Activated CD4-positive, alpha-beta T cell treated with anti-CD3 and anti-CD28 coated beads, Interleukin-10, Interleukin-2, amounts not matched to agents 100 ng/mL and 50 ng/mL, durations not matched to agents 16 hours and 8 hours (primary cell): ENCODE measurements at places on chromosomes 7 and 10.

DNA sequence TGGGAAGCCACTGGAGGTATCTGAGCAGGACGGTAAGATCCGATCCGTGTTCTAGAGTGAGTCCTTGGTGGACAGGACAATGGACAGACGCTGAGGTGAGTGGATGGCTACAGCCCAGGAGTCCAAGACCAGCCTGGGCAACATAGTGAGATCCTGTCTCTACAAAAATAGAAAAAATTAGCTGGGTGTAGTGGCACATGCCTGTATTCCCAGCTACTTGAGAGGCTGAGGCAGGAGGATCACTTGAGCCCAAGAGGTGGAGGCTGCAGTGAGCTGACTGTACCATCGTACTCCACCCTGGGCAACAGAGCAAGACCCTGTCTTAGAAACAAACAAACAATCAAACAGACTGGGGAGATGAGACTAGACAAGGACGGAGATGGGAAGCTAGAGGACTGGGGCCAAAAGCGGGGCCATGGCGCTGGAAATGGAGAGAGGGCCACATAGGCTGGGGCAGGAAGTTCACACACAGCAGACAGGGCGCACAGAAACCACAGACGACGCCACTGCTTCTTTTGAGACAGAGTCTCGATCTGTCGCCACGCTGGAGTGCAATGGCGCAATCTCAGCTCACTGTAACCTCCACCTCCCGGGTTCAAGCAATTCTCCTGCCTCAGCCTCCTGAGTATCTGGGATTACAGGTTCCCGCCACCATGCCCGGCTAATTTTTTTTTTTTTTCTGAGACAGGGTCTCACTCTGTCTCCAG lies 24.7 kb downstream of the DAGLB start:
- peak; percentile 25 for DNase-seq

- peak; percentile 14 for DNase-seq
Observed at GRCh38 chr7:49639808-49640207, 133.6 kb upstream of the VWC2 start.

DNA sequence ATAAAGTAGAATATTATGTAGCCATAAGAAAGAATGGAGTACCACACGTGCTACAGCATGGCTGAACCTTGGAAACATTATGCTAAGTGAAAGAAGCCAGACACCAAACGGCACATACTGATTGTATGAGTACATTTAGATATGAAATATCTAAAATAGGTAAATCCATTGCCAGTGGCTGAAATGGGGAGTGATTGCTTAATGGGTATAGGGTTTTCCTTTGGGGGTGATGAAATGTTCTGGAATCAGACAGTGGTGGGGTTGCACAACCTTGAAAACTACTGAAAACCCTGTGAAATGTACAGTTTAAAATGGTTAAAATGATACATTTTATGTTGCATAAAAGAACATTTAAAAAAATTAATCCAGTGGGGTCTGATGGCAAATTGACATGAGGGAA lies 667.9 kb downstream of the AUTS2 start:
- no peak for DNase-seq

DNA sequence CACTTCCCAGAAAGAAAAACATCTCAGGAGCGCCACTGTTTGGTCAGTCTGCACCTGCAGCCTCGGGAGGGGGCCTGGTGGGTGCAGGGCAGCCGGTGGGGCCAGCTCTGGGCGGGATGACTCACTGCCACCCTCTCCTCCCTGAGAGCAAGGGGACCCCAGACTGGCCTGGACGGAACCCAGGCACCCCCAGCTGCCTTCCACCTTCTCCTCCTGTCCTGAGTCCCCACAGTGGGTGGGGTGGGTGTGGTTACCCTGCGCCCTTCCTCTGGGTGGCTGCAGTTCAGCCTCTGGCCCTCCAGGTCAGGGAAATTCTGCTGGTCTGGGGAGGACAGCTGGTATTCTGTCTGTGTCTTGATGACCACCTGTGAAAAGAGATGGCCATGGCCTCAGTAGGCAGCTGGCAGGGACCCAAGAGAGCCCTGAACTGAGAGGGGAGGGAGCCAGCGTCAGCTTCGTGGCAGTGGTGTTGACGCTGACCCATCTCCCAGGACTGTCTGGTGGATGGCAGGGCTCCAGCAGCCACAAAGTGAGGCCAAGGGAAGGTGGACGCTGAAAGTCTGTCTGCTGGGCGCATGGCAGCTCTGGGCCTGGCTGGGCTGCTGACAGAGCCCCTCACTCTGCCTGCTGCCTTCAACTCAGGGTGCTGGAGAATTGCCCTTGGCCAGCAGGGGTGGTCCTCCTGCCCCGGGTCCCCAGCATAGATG lies 8.9 kb downstream of the CALY start:
- no peak for DNase-seq

- no peak for DNase-seq
Observed at GRCh38 chr10:70679498-70679897, 7.2 kb downstream of the ADAMTS14 start.

DNA sequence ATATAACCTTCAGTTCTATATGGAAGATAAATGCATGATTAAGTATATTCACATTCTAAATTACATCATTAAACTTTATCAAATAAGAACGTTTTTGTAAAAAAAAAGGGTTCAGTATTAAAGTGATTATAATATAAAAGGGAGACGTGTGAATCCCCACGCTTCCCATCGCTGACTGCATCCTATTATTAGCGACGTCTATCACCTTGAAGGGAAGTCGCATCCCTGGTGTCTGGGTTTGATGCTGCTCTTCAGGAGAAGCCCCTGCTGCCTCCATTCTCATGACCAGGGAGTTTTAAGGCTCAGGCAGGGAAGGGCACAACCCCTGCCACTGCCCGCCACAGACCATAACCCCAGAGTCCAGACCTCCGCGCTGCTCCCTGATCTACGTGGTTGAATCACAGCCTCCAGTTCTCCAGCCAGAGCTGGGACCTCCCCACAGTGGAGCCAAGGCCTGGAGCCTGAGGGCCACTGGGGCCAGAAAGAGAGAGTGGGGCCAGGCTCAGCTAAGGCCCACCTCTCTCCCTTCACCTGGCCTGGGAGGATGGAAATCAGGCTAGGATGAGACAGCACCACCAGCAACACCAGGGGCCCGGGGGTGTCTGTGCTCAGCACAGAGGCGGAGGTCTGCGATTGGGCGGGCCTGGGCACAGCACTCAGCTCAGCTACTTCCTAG lies 130.6 kb downstream of the TCERG1L start:
- DNase-seq: no peak

- no peak for DNase-seq
Observed at GRCh38 chr10:44242091-44242490, 142.8 kb downstream of the CXCL12 start.

GRCh38 chr7:110974441-110974840 lies 116.5 kb upstream of the LRRN3 start:
- DNase-seq: no peak

- DNase-seq: no peak
Observed at GRCh38 chr7:114432703-114433102, 18.1 kb downstream of the FOXP2 start.

- peak; percentile 2 for DNase-seq
Observed at GRCh38 chr7:146002431-146003078, 114.0 kb upstream of the CNTNAP2 start.

DNA sequence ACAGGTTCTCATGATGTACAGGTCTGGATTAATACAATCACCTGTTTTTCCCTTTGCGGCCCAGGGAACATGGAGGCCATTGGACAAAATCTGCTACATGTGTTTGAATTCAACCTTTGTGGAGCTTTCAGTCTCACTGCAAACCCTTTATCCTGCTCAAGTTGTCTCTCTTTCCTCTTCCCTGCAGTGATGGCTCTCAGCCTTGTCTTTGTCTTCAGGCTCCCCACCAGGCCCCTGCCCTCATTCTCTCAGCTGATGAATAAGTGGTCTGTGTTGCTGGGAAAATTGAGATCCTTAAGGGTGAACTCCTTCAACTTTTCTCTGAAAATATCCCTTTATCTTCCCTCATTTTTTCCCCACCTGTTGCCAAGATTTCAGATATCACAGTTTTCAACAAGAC lies 791.2 kb downstream of the GRID1 start:
- no peak for DNase-seq

GRCh38 chr7:48168159-48168558 lies 3.1 kb upstream of the ABCA13 start:
- DNase-seq: peak; percentile 26

DNA sequence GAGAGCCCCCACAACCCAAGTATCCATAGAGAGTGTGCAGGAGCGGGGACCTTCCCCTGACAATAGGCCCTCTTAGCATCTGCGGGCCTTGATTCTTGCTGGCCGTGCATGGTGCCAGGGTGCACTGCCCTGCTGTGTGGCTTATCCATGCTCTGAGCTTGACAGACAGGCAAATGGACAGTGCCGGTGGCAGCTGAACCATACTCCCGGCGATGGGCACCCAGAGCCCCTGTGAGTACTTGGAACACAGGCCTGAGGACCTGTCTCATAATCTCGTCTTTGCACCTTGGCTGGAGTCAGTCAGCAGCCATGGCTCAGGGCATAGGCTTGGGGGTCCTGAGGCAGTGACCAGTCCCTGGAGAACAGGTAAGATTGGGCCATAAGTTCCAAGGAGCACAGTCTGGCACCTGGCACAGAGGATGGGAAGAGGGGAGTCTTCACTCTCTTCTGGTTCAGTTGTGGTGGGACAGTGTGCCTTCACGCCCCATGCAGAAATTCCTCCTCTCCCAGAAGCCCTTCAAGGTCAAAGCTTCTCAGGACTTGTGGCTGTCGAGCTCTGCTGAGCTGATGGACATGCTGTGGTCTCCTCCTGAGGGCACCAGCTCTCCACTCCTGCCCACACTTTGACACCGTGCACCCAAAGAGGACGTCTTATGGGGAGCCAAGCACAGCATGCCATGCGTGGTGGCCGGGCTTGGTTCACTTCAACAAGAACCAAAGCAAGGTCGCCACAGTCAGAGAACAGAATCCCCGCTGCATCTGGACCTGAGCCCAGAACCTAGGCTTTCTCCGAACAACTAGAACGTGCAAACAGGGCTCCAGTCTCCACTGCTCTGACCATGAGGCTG lies 59.4 kb upstream of the CAMK2B start:
- no peak for DNase-seq

GRCh38 chr7:98997846-98998245 lies 119.5 kb downstream of the TRRAP start:
- DNase-seq: no peak

GRCh38 chr10:102801978-102802377 lies 35.2 kb downstream of the CYP17A1 start:
- no peak for DNase-seq

- DNase-seq: no peak
Observed at GRCh38 chr10:43055991-43056567, 20.8 kb upstream of the RET start.

- DNase-seq: no peak
Observed at GRCh38 chr7:48933549-48934085, 9.3 kb downstream of the CDC14C start.

- no peak for DNase-seq
Observed at GRCh38 chr10:62460393-62460792, 86.2 kb downstream of the ZNF365 start.

DNA sequence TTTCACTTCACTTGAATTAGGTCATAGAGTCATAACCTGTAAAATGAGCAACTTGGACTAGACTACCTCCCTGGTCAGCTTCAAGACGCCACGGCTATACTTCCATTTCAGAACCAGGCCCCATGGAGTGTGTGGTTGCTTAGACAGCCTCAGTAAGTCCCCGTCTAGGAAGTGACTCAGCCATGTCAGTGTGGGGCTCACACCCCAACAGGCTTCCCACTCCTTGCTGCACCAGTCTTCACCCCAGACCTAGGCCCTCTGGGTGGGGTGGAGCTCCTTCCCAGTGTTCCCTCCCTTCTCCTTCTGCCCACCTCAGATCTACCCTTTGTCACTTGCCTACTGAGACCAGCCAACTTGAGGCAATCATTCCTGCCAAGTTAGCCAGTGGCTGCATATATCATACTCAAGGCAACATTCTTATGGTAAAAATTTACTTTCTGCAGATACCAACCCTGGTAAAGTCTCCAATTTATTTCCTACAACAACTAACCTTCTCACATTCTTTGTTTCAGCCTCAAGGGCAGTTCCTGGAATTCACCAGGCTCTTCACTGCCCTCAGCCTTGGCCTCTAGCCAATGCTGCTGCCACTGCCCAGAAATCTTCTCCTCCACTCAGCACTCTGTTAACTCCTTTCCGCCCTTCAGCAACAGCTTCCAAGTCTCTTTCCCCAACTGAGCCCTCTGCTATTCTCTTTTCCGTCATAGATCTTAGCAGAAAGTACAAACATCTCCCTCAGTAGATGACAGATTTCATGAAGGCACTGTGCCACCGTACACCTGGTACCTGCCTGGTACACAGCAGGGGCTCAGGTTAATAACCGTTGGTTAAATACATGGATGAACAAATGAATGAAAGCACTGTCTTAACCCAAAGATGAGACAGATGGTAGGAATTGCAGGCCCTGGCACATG lies 31.3 kb upstream of the ZNRF2 start:
- DNase-seq: peak; percentile 4

DNA sequence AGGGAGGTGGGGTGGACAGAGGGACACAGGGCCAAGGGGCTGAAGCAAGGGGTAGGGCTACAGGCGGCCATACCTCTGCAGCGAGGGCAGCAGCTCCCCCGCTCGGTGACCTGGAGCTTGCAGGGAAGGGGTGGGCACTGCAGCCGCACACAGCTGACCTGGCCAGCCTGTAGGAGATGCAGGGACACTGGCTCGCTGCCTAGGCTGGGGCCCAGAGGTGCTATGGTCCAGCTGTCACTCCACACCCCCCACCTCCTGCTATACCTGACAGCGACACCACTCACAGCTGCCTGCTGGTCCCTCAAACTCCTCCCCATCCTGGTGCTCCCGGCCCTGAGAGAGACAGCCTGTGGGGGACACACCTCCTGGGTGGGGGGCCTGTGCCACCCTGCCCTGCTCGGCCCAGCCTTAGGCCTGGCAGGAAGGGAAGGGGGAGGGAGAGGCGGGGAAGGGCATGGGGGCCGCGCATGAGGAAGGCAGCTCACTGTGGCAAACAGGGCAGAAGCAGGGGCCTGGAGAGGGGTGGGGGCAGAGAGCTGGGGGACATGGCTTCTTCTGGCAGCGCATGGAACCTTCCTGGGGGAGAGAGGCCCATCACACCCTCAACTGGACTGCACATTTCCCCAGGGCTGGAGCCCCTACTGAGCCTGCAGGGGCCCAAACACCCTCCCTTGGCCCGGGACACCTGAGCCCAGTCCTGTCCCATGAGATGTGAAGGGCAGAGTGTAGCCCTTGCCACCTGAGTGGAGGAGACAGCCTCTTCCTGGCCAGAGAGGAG lies 23.9 kb downstream of the ATP6V1F start:
- DNase-seq: no peak

GRCh38 chr10:28938745-28939144 lies 261.4 kb downstream of the BAMBI start:
- DNase-seq: no peak

DNA sequence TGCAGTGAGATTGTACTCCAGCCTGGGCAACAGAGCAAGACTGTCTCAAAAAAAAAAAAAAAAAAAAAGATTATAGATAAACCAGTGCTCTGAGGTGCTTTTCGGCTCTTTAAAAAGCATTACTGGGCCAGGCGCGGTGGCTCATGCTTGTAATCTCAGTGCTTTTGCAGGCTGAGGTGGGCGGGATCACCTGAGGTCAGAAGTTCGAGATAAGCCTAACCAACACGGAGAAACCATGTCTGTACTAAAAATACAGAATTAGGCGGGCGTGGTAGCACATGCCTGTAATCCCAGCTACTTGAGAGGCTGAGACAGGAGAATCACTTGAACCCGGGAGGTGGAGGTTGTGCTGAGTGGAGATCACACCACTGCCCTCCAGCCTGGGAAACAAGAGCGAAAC lies 6.6 kb upstream of the HNRNPF start:
- no peak for DNase-seq
